ENCODE measurements at places on chromosomes 7 and 10.

DNA sequence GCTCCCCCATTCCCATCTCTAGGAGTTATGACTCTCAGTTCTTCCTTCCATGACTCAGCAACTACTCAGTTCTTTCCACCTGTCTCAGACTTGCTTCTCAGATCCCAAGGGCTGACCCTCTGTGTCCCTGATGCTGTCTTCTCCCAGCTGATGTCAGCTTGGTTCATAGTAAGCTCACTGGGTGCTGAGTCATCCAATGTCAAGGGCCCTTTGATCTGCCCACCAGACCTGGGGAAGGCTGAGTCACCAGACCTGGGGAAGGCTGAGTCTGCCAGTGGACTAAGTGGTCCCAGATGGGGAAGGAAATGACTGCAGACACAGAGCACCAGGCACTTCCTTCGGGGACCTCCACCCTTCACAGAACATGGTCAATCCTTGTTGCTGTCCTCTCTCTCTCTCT, 76.1 kb upstream of the ZEB1 start:
- no peak for DNase-seq
- no peak overlapping the region for H3K4me3 ChIP-seq
- no peak overlapping the region for H3K27ac ChIP-seq
- H3K27me3 ChIP-seq, result no peaks in the 10 kb centered on the region
- no peaks in the 10 kb centered on the region for H3K36me3 ChIP-seq

DNA sequence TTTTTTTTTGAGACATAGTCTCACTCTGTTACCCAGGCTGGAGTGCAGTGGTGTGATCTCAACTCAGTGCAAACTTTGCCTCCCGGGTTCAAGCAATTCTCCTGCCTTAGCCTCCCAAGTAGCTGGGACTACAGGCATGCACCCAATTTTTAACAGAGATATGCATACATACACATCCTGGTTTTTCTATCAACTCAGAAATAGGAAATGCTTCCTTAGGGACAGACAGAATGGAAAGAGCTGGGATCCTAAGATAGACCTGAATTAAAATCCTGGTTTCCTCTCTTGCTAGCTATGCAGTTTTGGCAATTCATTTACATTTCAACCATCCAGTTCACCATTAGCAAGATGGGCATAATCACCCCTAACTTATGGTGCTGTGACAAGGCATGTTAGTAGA, 347.5 kb downstream of the GPAM start:
- no peak for DNase-seq
- H3K4me1 ChIP-seq, result no peaks in the 10 kb centered on the region
- H3K27me3 ChIP-seq, result no peaks in the 10 kb centered on the region

DNA sequence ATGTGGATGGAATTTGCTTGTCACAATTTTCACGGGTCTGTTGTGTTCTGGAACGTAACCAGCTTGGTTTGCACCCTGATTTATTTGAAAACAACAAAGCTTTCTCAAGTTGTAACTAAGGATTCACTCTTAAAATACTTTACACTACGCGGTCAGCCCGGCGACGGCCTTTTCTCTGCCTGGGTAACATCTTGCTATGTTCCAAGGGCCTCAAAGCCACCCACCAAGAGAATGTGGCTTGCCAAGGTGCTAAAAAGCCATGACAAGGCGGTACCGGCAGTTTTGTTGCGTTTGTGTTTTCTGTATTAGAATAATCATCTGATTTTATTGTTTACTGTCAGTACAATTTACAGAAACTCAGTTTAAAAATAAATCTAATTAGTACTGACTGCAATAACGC, 220.9 kb downstream of the SFMBT2 start:
- H3K27ac ChIP-seq, result no peak overlapping the region
- H3K36me3 ChIP-seq, result no peaks in the 10 kb centered on the region
- peaks cover 3% of the 10 kb centered on the region for H3K4me1 ChIP-seq
- no peak overlapping the region for H3K4me3 ChIP-seq
- DNase-seq, result no peak
- H3K27me3 ChIP-seq, result no peaks in the 10 kb centered on the region

DNA sequence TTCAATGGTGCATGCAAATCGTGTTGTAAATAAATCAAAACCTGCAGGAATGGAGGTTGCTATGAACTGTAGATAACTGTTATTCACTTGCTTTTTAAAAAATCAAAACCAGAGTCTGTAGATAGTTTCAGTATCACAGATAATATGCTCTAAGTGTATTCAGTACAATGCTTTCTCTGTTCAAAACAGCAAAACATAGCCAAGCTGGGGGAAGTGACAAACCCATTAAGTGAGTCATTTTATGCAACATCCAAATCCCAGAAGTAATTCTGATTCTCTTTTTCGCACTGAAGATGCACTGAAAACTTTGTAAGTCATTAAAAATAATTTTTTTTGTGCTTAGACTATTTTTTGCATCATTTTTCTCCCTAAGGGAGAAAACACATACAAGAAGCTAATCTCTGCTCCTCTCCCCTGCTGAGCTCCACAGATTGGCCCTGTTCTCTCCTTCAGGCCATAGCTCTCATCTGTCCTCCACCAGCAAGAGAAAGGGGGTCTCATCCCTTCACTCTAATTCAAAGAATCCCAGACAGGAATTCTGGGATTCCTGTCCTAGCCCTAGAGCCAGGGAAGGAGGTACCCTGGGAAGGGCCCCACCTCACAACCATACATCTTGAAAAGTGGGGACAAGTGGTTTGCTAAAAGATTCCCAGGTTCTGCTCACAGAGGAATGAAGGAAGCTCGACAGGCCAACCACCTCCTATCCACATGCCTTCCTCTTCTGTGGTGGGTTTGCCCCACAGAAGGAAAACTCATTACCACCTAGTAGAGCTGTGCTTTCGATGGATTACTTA, 4.9 kb downstream of the PRTFDC1 start:
- no peak overlapping the region for H3K27ac ChIP-seq
- H3K4me3 ChIP-seq, result no peak overlapping the region
- no peaks in the 10 kb centered on the region for H3K4me1 ChIP-seq
- no peaks in the 10 kb centered on the region for H3K27me3 ChIP-seq

DNA sequence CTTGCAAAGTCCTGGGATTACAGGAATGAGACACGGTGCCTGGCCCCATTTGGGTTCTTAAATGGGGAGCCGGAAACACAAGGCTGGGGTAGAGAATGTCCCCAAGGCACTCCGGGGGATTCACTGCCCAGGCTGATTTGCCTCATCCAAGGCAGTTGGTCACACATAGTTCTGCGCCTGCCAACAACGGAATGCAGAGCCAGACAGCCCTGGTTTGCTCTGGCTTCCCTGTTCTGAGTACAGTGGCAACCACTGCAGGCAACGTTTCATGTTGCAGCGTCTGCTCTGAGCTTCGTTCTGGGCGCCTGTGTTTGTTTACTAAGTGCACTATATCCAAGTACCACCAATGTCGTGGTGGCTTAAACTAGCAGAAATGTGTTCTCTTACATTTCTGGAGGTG, 61.7 kb upstream of the C1QL3 start:
- no peak overlapping the region for H3K4me3 ChIP-seq
- no peak for DNase-seq
- no peaks in the 10 kb centered on the region for H3K4me1 ChIP-seq
- H3K27me3 ChIP-seq, result no peaks in the 10 kb centered on the region

- H3K4me3 ChIP-seq, result no peak overlapping the region
- no peaks in the 10 kb centered on the region for H3K36me3 ChIP-seq
- no peak overlapping the region for H3K27ac ChIP-seq
- H3K27me3 ChIP-seq, result no peaks in the 10 kb centered on the region
- no peaks in the 10 kb centered on the region for H3K4me1 ChIP-seq
Measured at GRCh38 chr7:38291117-38291647, 17.7 kb upstream of the TARP start.

DNA sequence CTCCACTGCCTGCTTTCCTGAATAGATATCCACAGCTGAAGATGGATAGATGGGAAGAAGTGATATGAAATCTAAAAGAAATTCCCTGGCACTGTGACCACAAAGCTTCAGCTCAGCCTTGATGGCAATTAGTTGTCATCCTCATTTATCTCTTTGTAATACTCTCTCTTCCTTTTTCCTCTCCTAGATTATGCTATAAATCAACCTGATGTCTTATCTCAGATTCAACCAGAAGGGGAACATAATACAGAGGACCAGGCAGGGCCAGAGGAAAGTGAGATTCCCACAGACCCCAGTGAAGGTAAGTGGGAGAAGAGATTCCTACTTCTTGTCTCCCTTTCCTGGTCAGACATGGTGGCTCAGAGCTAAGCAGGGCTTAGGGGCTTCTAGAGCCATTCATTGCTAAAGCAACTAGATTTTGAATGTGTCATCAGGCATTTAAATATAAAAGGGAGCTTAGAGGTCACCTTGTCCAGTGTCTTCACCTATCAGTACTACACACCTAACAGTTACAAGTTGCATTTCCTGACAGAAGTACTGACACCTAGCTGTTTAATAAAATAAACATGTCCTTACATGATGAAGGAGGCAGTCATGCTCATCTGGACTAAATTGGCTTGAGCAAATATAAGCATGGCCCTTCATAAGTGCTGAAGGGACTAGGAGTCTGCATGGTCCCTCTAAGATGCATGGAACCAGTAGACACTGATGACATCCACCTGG, 19.5 kb downstream of the ZNF398 start:
- no peak overlapping the region for H3K4me3 ChIP-seq
- H3K27me3 ChIP-seq, result no peaks in the 10 kb centered on the region
- DNase-seq, result no peak
- no peak overlapping the region for H3K27ac ChIP-seq
- H3K4me1 ChIP-seq, result no peaks in the 10 kb centered on the region
- peaks cover 28% of the 10 kb centered on the region for H3K36me3 ChIP-seq

GRCh38 chr7:23864973-23865372, 155.0 kb downstream of the STK31 start:
- no peaks in the 10 kb centered on the region for H3K4me1 ChIP-seq
- no peak overlapping the region for H3K27ac ChIP-seq
- no peaks in the 10 kb centered on the region for H3K27me3 ChIP-seq
- no peak overlapping the region for H3K4me3 ChIP-seq
- DNase-seq, result no peak

DNA sequence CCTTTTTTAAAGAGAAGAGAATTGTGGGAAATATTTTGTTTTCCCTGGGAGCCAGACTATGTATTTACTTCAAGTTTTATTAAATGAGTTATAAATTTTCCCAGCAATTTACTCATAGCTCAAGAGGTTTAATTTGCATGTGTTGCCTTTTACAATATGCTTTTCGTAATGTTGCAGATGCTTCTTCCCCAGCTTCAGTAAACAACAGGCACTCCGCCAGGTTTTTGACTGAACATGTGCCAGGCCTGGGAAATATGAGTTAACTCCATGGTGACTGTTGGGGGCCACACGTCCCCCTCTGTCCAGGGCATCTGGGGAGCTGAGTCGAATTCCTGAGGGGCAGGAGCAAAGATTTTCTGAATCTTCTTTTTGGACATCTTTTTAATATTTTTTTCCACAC, 545.7 kb downstream of the LRMDA start:
- no peaks in the 10 kb centered on the region for H3K27me3 ChIP-seq
- H3K27ac ChIP-seq, result no peak overlapping the region
- H3K4me1 ChIP-seq, result peaks cover 4% of the 10 kb centered on the region
- H3K36me3 ChIP-seq, result no peaks in the 10 kb centered on the region
- DNase-seq, result no peak

DNA sequence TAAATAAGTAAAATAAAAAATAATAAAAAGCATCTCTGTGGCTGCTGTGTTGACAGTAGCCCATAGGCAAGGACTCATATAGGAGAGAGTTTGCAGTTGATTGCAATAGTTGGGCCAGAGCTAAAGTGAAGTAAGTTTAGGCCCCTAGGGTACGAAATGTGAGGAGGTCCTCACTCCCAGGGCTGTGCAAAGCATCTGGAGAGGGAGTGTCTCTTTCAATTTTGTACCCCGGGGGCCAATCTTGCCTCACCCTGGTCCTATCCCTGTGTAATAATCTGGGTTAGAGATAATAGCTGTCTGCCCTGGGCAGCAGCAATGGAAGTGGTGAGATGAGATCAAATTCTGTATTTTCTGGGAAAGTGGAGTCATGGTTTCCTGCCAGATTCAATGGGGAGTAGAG, 365.7 kb downstream of the GATA3 start:
- H3K27ac ChIP-seq, result no peak overlapping the region
- no peaks in the 10 kb centered on the region for H3K27me3 ChIP-seq
- H3K4me1 ChIP-seq, result no peaks in the 10 kb centered on the region
- no peak overlapping the region for H3K4me3 ChIP-seq
- H3K36me3 ChIP-seq, result no peaks in the 10 kb centered on the region

- no peak for DNase-seq
- H3K36me3 ChIP-seq, result no peaks in the 10 kb centered on the region
- no peak overlapping the region for H3K4me3 ChIP-seq
- no peaks in the 10 kb centered on the region for H3K27me3 ChIP-seq
- H3K4me1 ChIP-seq, result no peaks in the 10 kb centered on the region
Measured at GRCh38 chr10:46523962-46524471, 32.4 kb downstream of the GPRIN2 start.

- DNase-seq, result no peak
- no peaks in the 10 kb centered on the region for H3K4me1 ChIP-seq
- no peaks in the 10 kb centered on the region for H3K36me3 ChIP-seq
- no peak overlapping the region for H3K4me3 ChIP-seq
- no peaks in the 10 kb centered on the region for H3K27me3 ChIP-seq
- H3K27ac ChIP-seq, result no peak overlapping the region
Measured at GRCh38 chr10:49056356-49056755, 59.0 kb downstream of the VSTM4 start.

GRCh38 chr10:101535949-101536348, 52.1 kb downstream of the POLL start:
- no peaks in the 10 kb centered on the region for H3K27me3 ChIP-seq
- H3K27ac ChIP-seq, result no peak overlapping the region
- H3K4me3 ChIP-seq, result no peak overlapping the region

DNA sequence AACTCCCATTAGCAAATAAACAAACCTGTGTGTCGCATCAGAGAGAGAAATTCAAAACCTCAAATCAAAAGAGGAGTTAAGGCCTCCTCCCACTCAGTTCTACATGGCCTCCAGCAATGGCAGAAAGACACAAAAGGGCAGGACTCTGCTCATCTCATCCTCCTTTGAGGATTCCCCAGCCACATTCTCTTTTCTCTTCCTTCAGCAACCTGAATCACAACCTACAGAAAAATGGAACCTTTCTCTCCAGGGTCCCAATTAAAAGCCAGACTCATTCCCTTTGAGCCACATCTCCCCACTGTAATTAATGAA, 7.9 kb downstream of the OSBPL3 start:
- no peaks in the 10 kb centered on the region for H3K4me1 ChIP-seq
- DNase-seq, result no peak
- no peak overlapping the region for H3K4me3 ChIP-seq
- no peak overlapping the region for H3K27ac ChIP-seq

- no peak overlapping the region for H3K27ac ChIP-seq
- no peaks in the 10 kb centered on the region for H3K27me3 ChIP-seq
- DNase-seq, result no peak
- H3K4me3 ChIP-seq, result no peak overlapping the region
Measured at GRCh38 chr10:43479275-43479674, 42.4 kb downstream of the ZNF487 start.

GRCh38 chr7:157010588-157011332, at the start of gene MNX1:
Gene MNX1 (minus strand): TSS chr7:157010663. CDS start chr7:157010350, 313 bp downstream.
- H3K4me3 ChIP-seq, result peak within 1 kb of the TSS; percentile 37
- no peaks in the 10 kb centered on the region for H3K36me3 ChIP-seq
- H3K4me1 ChIP-seq, result peaks cover 8% of the 10 kb centered on the region
- H3K27me3 ChIP-seq, result peaks cover 17% of the 10 kb centered on the region

DNA sequence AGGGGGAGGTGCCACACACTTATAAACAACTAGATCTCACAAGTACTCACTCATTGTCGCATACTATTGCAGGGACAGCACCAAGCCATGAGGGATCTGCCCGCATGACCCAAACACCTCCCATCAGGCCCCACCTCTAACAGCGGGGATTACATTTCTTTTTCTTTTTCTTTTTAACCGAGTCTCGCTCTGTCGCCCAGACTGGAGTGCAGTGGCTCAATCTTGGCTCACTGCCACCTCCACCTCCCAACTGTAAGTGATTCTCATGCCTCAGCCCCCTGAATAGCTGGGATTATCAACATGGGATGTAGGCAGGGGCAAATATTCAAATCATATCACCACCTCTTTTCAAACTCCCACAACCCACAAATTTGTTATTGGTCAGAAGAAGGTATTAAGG, 76.7 kb downstream of the SKAP2 start:
- H3K36me3 ChIP-seq, result peaks cover 5% of the 10 kb centered on the region
- H3K4me3 ChIP-seq, result no peak overlapping the region
- no peak overlapping the region for H3K27ac ChIP-seq
- no peaks in the 10 kb centered on the region for H3K27me3 ChIP-seq
